Thymus (tissue), 14 donors: ENCODE measurements at places on chromosomes 12 and 14. TPM values are rescaled to one million over a fixed set of nuclear protein-coding genes. Genes with fewer than 3 reads are reported as not detected.
A peak's percentile ranks its signal among the peaks of the same experiment; 100 is the strongest.

- DNase-seq: no peak
Measured at GRCh38 chr12:19227880-19228210, 98.3 kb downstream of the PLEKHA5 start.

GRCh38 chr14:97977651-97978261, 1180.6 kb downstream of the VRK1 start:
- no peak for DNase-seq

DNA sequence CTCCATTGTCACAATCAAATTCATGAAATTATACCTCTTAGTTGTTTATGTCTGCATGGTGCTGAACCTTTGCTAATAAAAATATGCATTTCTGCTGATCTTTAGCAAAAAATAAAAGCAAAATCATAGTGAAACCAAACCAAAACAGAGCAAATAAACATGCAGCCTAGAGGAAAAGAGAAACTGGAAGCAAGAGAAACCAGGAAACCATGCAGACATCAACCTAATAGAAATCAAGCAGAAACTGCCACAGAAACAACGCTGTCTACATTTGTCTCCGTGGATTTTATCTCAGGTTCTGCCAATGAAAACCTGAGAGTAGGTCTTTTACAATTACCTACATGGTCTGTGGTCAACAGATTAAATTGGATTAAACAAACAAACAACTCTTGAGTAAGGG, 173.7 kb downstream of the SYT10 start:
- DNase-seq: no peak

GRCh38 chr12:56161690-56162351, 3.7 kb downstream of the MYL6 start:
- no peak for DNase-seq

DNA sequence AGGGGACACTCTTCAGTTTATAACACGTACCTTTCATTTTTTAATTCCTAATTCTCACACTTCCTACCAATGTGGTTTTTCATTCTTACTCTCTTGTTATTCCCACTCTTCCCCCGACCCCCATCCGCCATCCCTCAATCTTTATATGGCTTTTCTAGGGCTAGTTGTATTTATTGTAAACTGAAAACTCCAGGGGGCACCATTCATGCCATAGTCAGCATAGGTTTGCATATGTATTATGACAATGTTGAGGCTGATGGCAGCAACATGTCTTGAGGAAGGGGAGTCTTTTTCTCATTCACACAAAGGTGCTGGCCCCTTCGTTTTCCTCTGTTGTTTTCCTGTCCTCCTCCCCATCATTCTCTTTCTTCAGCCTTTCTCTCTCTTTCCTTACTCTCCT, 27.7 kb upstream of the LTA4H start:
- DNase-seq: peak; percentile 46

Gene KRT75
- polyA plus RNA-seq: 6.8 TPM

GRCh38 chr14:53742233-53742620, 214.4 kb downstream of the BMP4 start:
- no peak for DNase-seq

Gene CCDC88C
- 47.4 TPM for polyA plus RNA-seq

DNA sequence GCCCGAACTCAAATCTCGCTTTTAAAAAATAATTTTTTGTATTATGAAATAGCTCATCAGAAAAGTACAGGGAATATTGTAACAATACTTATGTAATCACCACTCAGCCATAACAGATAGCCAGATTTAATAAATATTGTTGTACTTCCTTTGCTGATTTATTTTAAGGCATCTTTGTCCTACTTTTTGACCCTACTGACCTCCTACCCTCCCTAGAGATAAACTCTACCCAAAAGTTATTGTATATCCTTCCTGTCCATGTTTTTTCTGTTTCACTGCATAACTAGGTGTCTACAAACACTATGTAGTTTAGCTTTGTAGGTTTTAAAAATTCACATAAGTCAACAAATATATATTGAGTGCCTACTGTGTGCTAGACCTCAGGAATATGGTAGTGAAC, 25.1 kb downstream of the SOCS2 start:
- DNase-seq: no peak

DNA sequence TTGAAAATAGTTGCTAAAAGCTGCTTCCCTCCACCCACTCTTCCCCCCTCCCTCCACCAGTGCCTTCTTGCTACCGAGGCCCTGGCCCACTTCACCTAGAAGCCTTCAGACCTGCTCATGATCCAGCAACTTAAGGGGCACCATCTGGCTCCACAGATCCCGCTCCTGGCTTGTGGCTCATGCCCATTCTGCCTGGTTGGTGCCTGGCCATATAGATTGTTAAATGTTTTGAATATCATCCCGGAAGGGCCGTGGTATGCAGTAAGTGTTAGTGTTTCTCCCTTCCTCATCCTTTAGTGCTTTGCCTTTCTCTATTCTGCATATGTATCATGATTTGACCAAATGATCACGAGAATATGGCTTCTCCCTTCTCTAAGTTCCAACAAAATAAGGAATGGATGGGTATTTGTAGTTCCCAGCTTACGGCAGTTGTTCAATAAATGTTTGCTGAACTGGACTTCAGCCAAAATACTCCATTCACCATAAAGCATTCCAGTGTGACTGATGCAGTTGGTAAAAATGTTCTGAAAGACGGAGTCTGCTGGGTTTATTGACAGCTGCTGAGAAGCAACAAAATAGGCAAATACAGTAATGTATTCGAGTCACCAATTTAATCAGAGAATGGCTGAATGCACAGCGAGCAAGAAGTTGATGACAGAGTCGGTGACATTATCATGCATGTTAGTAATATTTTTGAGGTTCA, 30.7 kb downstream of the GRIP1 start:
- DNase-seq: no peak

GRCh38 chr12:19223018-19223417, 93.5 kb downstream of the PLEKHA5 start:
- DNase-seq: no peak

GRCh38 chr12:51371295-51371953, 19.8 kb downstream of the GALNT6 start:
- no peak for DNase-seq

DNA sequence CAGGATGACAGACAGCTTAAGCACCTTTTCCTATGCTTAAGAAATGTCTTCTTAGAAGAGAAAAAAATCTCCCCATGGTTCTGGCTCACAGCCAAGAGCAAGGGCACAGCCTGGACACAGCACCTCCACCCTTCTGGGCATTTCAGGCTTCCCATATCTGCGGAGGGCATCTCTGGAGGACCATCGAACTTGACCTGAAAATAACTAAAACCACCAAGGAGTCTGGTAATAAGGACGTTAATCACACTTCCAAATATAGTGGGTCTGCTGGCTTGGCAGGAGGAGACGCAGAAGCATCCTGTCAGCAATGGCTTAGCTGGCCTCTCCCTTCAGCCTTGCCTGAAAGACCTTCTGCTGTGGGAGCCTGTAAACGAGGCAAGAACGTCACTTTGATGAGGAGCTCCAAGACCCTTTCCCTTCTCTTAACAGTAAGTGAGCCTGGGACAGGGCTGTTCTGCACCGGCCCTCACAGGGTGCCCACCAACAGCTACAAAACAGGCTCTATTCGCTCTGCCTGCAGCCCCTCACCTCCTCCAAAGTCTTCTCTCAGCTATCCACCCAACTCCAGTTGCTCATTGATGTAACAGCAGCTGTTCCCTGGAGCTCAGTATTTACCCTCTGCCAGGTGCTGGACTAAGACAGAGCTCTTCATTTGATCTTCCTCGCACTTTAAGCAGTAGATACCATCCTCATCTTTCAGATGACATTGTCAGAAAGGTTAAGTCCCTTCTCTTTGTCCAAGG, 13.2 kb downstream of the SETD3 start:
- DNase-seq: no peak
